ENCODE measurements at places on chromosomes 6 and 20.

DNA sequence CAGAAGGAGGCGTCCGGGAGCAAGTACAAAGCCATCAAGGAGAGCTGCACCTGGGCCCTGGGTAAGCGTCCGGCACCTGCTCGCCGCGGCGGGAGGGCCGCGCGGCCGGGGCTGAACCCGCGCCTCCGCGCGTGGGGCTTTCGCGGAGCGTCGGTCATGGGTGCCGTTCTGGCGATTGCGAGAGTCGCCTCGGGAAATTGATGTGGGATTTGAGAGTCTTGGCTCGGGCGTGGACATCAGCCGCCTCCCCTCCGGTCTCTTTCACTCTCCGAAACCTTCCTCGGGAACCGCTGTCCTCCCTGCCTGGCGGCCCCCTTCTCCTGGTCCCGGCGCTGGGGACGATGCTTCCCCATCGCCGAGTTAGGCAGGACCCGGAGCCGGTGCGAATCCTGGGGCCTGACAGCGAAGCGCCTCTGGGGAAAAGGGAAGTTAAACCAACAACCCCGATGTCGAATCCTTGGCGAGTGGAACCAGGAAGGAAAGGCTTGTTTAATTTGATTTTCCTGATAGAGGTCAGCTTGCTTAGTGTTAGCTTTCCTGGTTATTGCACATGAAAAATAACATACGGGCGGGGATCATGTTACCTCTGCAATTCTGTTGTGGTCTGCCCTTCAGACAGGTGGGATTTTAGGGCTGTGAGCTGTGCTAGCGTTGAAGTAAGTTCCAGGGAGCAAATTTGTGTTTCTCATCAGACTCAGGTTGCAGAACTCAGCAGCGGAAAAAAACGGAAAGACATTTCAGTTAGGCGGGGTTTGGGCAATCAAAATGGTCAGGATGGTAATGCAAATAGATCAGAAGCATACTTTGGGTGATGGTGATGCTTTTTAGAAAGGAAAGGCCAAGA, 594 bp downstream of the ARFGEF3 start:
- DNase-seq = no peak

GRCh38 chr6:39451831-39452230, 129.3 kb upstream of the KCNK16 start:
- no peak for DNase-seq

GRCh38 chr6:161660666-161661571, 387.1 kb upstream of the AGPAT4 start:
- no peak for DNase-seq

GRCh38 chr6:107971181-107971580, 13.2 kb upstream of the SEC63 start:
- no peak for DNase-seq

GRCh38 chr6:163460307-163460782, 45.8 kb downstream of the QKI start:
- DNase-seq = peak; percentile 42

- no peak for DNase-seq
Observed at GRCh38 chr6:84641076-84641475, 123.3 kb downstream of the TBX18 start.

- no peak for DNase-seq
Observed at GRCh38 chr20:846894-847278, 13.4 kb downstream of the FAM110A start.

GRCh38 chr6:165987483-165988301, 180.0 kb downstream of the TBXT start:
- peak; percentile 87 for DNase-seq
